IMR-90 (cell line): ENCODE measurements at places on chromosomes 6 and 20. TPM values are rescaled to one million over a fixed set of nuclear protein-coding genes. Genes with fewer than 3 reads are reported as not detected.

DNA sequence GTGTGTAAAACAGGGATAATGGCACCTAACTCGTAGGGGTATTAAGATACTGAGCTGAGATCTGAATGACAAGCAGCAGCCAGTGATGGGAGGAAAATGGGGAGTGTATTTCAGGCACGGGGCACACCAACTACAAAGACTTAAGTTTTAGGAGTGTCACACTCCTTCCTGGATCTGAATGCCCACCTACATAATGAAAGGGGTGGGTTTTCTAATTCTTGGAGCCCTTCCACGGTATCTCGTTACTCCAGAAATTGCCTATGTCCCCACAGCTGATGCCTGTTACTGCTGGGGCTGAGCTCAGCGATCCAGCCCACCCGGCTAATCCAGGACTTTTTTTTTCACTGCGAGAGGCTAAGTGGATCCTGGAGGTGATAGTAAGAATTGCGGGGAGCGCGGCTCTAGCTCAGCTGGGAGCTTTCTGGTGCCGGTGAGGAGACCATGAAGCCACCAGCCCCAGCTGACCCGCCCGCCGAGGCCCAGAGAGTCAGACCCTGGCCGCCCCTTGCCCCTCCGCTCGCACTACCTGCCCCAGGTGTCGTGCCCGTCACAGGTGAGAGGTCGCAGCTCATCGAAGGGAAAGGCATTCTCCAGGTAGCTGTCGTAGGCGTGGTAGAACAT is 727 bp downstream of the EDEM2 start:
- no peak for DNase-seq

- DNase-seq = peak; percentile 83
These were observed 87.8 kb downstream of the GMDS start for GRCh38 chr6:2157441-2158127.

- DNase-seq = no peak
These were observed 5.5 kb downstream of the ITCH start for GRCh38 chr20:34368547-34368946.

DNA sequence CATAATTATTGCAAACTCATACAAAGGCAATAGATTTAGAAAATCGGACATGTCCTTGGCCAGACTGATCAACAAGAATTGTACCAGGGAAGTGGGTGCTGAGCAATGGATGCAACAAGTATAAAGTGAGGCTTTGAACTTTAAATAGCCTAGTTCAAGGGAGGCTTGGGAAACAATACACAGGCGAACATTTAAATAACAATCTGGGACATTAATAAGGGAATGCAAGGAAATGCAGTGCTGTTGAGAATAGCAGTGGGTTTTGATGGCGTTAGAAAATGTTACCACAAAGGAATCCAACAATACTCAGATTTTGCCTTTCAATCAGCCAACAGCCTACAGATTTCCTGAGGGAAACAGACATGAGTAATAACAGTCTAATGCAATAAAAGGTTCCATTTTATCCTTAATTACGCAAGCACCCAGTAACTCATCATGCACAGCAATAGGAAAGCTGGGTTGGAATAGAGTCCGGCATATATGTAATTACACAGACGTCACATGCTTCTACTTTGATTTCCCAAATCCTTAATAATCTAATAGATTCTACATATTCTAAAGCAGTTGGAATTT is 134.6 kb downstream of the PHACTR1 start:
- no peak for DNase-seq

GRCh38 chr6:56656466-56656865 is 13.8 kb upstream of the DST start:
- DNase-seq = no peak

GRCh38 chr6:165227644-165228329 is 81.6 kb downstream of the C6orf118 start:
- DNase-seq = no peak

DNA sequence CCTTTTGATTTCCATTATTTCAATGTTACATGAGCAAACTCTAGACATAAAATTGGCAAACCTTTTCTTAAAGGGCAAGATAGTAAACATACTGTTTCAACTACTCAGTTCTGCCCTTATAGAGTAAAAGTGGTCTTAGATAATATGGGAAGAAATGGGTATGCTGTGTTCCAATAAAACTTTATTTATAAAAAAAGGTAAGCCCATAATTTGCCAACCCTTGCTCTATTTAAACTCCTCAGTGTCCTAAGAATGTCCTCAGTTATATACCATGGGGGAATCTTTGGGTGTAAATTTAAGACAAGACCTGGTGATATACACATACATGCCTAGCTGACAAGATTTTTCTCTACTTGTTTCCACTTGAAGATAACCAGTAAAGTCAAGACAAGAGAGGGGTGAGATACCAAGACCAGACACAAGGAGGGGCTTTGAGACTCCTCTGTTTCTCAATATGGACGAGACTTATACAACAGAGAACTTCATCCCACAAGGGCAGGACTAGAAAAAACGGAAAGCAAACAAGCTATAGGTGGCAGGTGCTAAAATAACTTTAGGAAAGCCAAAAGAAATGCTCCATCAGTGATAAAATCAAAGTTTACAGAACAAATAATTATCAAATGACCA is 10.5 kb downstream of the SNX3 start:
- peak; percentile 30 for DNase-seq

DNA sequence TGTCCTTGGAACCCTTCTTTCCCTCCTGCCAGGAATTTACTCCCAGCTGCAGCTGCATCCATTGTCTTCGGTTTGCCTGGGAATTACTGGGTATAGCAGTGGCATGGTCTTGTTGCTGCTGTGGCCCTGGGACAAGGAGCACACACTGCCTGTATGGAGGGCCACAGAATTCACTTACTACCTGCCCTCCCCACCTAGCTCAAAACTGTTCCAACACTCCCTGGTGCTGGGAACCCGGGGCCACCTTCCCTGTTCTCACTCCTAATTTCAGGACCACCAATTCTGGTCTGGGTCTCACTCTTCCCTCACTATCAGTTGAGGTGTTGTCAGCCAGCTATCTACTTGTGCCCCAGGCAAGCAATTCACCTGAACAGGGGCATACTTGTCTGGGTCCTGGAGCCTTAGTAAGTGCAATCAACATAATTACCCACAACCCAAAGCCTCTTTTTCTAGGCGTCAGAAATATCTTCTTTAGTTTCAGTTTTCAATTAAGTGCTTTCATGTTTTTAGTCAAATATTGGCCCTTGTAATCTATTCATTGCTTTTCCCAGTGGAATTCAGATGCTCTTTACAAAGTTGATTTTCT is 47.2 kb downstream of the METTL24 start:
- no peak for DNase-seq

DNA sequence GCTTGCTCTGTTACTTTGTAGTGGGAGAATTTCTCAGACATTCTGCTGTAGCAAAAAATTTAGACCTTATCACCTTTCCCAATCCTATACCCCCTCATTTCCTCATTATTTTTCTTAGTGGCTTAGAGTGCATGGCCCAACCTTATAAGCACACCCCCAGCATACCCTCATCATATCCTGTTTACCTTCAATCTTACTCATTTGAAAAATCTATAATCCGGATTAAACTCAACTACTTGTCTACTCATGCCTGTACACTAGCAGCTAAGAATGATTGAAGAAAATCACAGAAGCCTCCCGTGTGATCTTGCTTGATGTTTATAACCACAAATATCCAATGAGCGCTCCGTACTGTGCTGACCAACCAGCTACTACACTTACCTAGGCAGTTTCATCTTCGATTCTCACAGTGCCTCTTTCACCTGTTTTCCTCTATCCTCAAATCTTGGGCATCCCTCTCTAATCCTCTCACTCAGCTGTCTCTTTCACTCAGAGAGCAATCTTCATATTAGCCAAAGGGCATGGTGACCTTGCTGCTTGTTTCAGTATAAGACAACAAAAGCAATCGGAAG is 36.6 kb downstream of the AIG1 start:
- DNase-seq = peak; percentile 37

- DNase-seq = no peak
These were observed 34.8 kb upstream of the PLCB1 start for GRCh38 chr20:8097307-8097706.

GRCh38 chr6:151494235-151494935 is 568 bp downstream of the CCDC170 start:
- DNase-seq = peak; percentile 41

GRCh38 chr6:136922685-136923006 is 545 bp downstream of the SLC35D3 start:
- DNase-seq = no peak

GRCh38 chr6:145406783-145407182 is 328.5 kb downstream of the EPM2A start:
- no peak for DNase-seq

- peak; percentile 28 for DNase-seq
These were observed 221.4 kb downstream of the CDKAL1 start for GRCh38 chr6:20755631-20756030.

DNA sequence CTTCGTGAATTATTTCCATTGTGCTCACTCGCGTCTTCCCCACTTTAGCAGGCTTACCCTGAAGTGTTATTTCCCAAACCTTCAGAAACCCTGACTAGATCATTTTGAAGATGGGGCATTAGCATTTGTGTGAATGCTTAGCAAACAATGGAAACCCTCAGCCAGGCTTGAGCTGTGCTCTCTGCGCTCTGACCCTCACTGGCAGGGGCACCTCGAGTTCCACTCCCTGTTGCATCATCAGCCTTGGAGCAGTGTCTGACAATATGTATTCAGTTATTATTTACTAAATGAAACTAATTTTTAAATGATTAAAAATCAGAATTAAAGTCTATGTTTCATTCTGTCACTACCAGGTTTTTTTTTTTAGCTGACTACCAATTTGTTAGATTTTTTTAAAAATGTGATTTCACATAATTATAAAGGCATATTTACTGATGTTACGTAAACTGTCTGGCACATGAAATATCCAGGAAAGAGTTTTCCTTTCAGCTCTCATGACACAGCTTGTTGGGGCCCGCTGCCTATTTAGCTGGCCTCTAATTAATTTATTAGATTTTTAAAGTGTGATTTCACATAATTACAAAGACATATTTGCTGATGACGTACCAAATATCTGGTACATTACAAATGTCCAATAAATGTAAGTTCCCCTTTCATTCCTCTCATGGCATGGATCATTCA is 155.2 kb downstream of the PACRG start:
- DNase-seq = no peak

DNA sequence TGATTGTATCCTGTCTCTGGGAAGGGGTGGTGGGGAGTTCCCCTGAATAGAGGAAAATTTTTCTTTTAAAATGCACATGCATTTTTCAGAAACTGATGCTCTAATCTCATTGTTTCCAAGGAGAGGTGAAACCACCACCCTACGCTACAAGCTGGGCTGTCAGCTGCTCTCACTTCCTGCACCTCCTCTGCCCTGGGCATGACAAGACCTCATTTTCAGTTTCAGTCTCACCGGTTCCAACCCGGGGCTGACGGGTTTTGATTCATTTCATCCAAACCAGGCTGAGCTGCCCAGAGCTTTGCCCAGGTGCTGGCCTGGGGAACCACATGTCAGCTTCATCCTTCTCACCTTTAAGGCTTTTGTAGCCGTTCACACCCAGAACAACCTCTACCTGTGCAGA is 99.7 kb downstream of the EYA2 start:
- DNase-seq = no peak

DNA sequence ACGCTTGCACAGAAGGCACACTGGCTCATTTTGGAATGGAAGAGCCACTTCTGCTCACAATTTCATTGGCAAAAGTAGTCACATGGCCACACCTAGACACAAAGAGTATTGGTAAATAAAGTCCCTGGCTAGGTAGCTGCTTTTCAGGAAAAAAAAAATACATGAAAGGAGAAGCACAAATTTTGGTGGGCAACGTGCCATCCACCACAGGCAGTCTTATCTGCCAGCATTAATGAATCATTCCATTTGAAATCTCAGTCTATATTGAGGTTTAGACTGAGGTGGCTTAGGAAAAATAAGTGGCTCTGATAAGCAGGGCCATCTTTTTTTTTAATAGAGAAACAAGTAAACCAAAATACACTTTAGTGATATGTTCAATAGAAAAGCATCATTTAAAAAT is 44.3 kb downstream of the ADGRB3 start:
- no peak for DNase-seq

DNA sequence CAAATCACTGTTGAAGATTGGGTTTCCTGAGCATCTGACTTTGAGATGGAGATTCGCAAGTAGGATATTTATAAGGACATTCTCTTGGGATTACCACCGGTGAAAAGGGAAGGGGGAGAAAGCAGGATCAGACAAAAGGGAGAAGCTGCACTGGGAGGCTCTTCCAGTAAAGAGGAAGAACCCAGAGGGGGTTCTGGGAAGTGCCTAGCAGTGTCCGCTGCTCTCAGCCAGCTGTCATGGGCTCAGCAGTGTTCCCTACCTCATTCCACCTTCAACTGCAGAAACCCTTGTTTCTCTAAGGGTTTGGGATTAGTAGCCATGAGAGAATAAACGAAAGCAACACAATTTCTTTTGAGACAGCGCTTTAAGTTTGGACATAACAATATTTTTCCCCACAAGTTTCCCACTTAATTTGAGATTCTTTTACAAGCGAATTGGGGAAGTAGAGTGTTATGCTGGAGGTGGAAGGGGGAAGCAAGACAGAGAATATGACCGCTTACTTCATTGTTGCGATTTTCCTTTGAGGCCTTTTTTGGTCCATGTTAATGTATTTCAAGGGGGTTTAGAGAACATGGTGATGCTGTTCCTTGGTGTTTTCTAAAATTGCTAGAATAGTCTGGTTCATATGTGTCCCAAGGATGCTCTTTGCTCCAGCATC is 154.5 kb upstream of the SCGN start:
- no peak for DNase-seq

GRCh38 chr6:1851681-1852456 is 242.2 kb downstream of the FOXC1 start:
- DNase-seq = no peak

- DNase-seq = no peak
These were observed 131.6 kb upstream of the NEDD9 start for GRCh38 chr6:11363881-11364576.

- peak; percentile 58 for DNase-seq
These were observed 33.7 kb downstream of the SLC9A8 start for GRCh38 chr20:49846206-49846807.

- no peak for DNase-seq
These were observed 6.2 kb downstream of the TGM2 start for GRCh38 chr20:38158701-38159351.

- no peak for DNase-seq
These were observed 27.9 kb downstream of the SLC2A4RG start for GRCh38 chr20:63767456-63767855.

DNA sequence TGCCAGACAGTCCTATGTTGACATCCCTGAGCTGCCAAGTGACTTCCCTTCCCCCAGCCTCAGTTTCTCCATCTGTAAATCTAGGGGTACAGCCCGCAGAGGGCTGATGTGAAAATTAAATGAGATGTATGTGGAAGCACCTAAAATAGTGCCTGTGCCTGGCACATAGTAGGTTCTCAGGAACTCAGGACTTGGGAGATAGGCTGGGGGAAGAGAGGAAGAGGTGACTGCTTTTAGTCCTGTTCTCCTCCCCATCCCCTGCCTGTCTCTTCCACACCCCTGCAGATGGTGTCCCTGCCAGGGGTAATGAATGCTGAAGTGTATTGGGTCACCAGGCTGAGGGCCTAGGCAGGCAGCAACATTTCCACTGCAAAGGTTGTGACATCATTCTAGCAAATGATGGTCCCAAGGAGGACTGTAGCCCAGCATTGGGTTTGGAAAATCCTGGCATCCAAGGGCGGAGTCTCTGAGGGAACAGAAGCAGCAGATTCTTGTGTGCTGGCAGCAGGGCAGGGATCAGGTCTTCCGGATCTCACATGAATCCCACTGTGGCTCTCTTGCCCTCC is 1.8 kb downstream of the SNPH start:
- no peak for DNase-seq

GRCh38 chr6:6747371-6747770 is 158.9 kb downstream of the LY86 start:
- no peak for DNase-seq

EGFL8 gene
- total RNA-seq = 0.18 and 0.28 TPM in 2 replicates

PRND gene
- not detected in 2 replicates for total RNA-seq

GSTA2 gene
- not detected in 2 replicates for total RNA-seq

PACRG gene
- total RNA-seq = not detected in 2 replicates

STMND1 gene
- total RNA-seq = not detected in 2 replicates

HLA-DMA gene
- 1.7 and 2.3 TPM in 2 replicates for total RNA-seq

TRIM40 gene
- not detected in 2 replicates for total RNA-seq
